ENCODE measurements at places on chromosomes 6 and 20. TPM values are rescaled to one million over a fixed set of nuclear protein-coding genes. Genes with fewer than 3 reads are reported as not detected.

TSBP1 gene
- total RNA-seq = not detected

SEMG1 gene
- not detected for total RNA-seq

NAPB gene
- 12.2 TPM for total RNA-seq

CALHM4 gene
- not detected for total RNA-seq

SLC22A16 gene
- 0.18 TPM for total RNA-seq

TFAP2B gene
- not detected for total RNA-seq

CLDN20 gene
- total RNA-seq = not detected

TTLL9 gene
- total RNA-seq = not detected

LY6G5B gene
- total RNA-seq = 27.9 TPM

MSH5 gene
- total RNA-seq = 76.5 TPM

SLC2A4RG gene
- total RNA-seq = 102 TPM

CRISP2 gene
- total RNA-seq = not detected

FKBP1C gene
- total RNA-seq = 1.9 TPM
